ENCODE measurements at places on chromosomes 1 and 21. TPM values are rescaled to one million over a fixed set of nuclear protein-coding genes. Genes with fewer than 3 reads are reported as not detected.

GRCh38 chr1:19445417-19446342 lies 39.7 kb downstream of the CAPZB start:
- DNase-seq = no peak

DNA sequence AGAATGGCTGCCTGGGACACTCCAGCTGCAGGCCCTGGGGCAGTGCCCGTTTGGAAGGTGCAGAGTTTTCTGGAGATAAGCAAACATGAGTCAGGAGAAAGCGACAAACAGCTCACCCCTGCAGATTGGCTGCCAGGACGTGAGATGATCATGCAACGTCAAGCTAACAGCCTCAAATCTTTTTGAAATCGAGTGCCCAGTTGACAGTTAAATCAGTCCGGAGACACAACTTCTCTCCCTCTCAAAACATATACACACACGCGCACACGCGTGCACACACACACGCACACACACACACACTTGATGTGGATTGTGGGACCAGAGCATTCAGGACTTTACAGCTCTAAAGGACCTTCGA lies 49.4 kb downstream of the TENT5C start:
- no peak for DNase-seq

- no peak for DNase-seq
Measured at GRCh38 chr1:158246650-158247049, 7.6 kb upstream of the CD1A start.

- DNase-seq = no peak
Measured at GRCh38 chr21:35911412-35912191, 148.7 kb downstream of the SETD4 start.

- no peak for DNase-seq
Measured at GRCh38 chr1:10193288-10193687, 17.1 kb upstream of the KIF1B start.

DNA sequence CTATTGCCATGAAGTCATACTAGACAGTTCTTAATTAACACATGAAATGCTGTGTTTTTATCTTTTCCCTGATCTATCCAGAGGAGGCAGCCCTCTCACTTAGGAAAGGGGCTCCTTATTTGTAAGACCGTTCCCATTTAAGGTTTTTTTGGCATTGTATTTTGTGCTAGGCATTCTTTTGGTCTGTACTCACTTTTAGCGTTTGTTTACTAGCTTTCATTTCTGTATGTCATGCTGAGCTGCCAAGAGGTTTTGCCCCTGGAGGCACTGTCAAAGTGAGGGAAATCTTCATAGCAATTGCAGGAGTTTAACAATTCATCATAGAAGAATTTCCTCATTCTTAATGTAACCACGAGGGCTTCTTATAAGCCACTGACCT lies 59.5 kb downstream of the MTR start:
- no peak for DNase-seq

DNA sequence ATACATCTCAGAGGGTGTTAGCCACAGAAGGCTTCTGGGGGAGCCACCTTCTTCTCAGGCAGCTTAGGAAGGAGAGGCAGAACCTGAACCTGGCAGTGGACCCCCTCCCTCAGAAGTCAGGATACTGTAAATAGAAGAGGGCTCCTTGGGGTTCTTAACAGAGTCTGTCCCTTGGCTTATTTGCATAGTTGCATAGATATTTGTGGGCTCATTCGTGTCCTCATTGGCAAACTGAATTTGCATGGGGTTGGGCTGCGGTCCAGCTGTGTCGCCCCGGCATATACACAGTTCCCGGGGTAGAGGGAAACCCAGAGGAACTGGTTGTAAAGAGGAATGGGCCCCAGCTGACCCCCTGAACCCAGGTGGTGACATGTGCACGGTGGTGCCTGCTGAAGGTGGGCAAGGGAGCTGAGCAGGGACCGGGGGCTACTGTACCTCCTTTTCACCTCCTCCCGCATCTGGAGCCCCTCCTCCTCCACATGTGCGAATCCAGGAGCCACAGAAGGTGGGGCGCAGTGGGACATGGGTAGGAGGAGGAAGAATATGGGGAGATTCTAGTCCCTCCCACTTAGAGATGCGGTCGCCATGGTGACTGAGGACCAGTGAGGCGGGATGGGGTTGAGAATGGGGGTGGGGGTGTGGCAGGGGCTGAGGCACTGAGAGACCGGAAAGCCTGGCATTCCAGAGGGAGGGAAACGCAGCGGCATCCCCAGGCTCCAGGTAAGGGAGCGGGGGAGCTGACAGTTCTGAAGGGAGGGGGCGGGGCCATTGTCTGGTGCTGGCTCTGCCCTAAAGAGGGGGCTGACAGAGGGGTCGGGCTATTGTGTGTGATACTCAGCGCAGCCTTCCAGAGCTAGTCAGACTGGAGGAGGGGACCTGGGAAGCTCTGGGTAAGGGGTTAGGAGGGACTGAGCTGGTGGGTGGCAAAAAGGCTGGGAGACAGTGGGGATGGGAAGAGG lies 3.7 kb upstream of the SEMA4A start:
- no peak for DNase-seq

GRCh38 chr1:95742591-95743089 lies 508.6 kb downstream of the RWDD3 start:
- DNase-seq = peak; percentile 42

GRCh38 chr1:204495078-204495753 lies 611 bp upstream of the PIK3C2B start:
- no peak for DNase-seq

DNA sequence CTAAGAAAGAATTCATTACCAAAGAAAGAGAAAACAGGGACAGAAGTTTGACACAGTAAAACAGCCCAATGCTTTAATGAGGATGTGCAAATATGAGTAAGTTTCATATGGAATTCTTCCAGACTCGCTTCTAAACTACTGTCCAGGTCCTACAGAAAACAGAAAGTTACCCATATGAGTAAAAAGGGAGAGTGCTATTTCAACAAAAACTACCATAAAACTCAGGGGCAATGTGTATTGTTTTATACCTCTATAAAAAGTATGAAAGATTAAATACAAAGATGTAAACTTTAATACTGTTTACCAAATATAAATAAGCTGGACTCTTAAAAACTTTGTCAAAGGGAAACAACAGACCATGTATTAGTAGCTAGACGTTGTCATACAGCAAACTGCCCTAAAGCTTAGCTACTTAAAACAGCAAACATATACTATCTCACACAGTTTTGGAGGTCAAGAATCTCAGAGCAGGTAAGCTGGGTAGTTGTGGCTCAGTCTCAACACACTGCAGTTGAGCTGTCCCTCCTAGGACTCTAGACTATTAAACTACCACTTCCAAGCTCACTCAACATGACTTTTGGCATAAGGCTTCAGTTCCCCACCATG lies 174.9 kb downstream of the COP1 start:
- DNase-seq = no peak

GRCh38 chr1:208520438-208521099 lies 276.4 kb upstream of the PLXNA2 start:
- DNase-seq = no peak

GRCh38 chr1:113676524-113676923 lies 82.8 kb downstream of the PHTF1 start:
- DNase-seq = no peak

DNA sequence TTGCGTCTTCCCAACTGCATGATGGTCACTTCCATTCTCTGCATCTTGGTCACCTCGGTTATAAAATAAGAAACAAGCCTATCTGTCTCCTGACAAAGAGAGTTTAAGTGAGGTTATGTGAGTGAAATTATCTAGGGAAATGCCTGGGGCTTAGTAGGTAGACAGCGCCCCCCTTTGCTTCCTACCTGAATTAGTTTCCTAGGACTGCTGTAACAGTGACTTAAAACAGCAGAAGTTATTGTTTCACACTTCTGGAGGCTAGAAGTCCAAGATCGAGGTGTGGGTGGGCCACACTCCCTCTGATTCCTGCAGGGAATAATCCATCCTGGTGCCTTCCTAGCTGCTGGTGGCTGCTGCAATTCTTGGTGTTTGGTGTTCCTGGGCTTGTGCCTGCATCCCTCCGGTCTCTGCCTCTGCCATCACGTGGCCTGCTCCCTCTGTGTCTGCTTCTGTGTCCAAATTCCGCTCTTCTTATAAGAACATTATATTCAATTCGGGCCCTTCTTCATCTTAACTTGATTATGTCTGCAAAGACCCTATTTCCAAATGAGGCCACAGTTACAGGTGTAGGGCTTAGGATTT lies 92.6 kb downstream of the IGSF21 start:
- no peak for DNase-seq

- no peak for DNase-seq
Measured at GRCh38 chr1:41776891-41777441, 141.8 kb downstream of the HIVEP3 start.

DNA sequence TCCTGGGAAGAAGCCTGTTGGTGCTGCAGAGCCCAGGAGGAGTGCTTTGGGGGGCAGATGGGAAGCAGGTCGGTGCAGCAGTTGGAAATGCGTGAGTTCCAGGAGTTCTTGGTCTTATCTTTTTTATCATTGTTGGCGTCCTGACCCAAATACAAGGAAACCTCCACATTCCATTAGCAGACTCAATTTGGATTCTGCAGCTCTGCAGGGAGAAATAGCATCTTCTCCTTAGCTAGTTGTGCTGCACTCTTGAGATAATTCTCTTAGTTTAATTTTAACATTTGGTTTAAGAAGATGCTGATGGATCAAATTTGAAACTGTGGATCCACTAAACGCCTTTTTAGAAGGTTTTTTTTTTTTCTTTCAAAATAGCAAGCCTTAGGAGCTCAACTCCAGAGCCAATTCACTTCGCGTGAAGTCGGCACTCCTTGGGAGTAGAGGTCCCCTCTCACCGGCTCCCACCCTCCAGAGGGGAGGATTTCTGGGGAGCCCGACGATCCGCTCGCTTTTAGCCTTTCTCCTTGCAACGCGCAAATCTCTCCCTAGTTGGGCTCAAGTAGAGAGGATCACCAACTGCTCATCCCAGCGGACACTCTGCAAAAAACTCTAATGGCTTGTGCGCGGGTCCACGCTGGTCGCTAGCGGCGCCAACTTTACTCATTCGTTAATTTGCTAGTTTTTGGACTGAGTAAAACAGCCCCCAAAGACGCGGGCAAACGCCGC lies 1.3 kb downstream of the PLD5 start:
- DNase-seq = no peak

DNA sequence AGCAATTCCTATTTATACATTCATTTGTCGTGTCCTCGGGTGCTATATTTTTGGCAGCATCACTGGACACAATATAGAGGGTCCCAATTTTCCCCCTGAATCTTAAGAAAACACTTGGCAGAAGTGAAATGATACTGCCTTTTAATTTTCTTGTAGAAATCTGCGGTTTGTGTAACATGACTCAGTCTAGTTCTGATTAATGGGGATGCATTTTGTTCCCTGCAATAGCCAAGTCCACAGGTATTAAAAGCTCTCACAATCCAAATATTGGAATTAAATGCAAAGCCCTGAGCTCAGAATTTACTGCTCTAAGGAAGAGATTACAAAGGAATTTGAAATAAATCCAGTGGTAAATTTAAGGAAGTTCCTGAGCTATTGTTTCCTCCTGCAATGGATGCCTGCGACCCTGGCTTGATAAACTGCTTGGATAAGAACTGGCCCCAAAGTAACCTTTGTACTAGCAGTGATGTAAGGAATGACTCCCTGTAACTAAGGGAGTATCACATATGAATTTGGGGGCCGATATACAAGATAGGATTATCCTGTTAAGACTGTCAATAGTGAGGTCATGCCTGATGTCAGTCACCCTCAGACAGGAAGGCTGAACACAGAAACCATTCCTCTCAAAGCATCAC lies 349.7 kb upstream of the C1orf87 start:
- no peak for DNase-seq

GRCh38 chr21:20720623-20721022 lies 277.6 kb upstream of the NCAM2 start:
- DNase-seq = no peak

GRCh38 chr1:208278638-208279037 lies 34.5 kb upstream of the PLXNA2 start:
- DNase-seq = no peak

DNA sequence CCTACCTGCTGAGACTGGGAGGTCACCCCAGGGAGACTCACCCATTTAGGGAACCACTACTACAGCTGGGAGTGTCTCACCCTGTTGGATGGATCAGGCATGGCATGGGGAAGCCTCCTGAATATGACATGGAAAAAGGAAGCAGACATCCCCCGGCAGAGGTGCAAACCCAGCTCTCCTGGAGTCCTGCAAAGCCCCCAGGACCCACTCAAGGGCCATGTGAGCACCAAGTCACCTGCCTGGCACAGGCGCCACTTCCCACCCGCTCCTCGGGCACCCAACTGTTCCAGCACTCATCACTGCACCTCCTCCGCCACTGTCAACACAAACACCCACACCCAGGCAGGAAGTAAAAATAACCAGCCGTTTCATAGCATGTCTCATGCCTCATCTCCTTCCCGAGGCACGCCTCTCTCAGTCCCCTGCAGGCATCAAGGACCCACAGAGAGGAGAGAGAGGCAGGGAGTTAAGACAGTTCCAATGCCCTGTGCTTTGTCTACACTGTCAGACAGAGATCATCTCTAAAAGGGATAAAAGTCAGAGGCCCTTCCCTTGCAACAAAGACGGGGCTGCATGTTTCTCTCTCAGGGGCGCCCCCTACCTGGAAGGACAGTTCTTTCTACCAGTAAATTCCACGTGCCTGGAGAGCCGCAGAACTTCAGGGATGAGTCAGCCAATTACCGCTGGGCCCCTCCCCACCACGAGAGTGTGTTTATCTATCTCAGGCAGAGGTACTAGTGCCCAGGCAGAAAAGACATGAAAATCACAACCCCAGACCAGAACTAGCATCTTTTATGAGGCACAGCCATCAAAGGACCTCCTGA lies 150.1 kb upstream of the SOD1 start:
- DNase-seq = no peak

DNA sequence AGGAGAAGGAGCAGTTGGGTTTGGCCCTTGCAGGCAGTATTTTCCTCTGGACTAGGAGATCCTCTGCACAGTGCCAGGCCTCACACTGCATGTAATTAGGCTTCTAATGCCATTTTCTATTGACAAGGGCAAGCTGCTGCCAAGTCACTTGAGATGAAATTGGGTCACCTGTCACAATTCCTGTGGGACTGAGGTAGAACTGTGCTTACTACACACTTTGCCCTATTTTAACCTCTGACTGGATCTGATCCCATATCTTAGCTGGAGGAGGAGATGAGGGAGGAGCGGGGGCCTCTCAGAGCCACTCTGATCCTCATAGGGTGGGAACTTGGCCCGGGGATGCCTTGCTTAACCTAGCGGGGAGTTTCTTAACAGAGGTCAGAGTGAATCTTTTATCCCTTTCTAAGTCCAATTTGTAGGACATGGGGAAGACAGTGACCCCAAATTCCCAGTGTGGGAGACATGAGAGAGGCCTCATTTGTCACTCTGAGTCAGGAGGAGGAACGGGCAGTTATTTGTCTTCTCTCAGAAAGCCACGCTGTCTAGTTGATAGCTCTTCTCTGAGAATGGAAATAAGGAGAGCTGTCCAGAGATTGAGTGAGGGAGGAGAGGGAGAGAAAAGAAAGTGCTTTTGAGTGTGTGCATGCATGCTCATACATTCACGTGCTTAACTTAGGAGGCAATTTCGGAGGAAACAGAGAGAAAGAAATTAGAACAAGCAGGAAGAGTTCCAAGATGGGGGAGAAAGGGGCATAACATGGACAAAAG lies 121.3 kb downstream of the CACNA1E start:
- no peak for DNase-seq

KCNE2 gene
- total RNA-seq = not detected

RXRG gene
- total RNA-seq = 4.7 TPM

TMEM39B gene
- 9.0 TPM for total RNA-seq

LCE1D gene
- not detected for total RNA-seq

AMY2A gene
- not detected for total RNA-seq

SAMSN1 gene
- 3.6 TPM for total RNA-seq

ZNF648 gene
- not detected for total RNA-seq

RXFP4 gene
- not detected for total RNA-seq
